ENCODE measurements at places on chromosomes 3 and 15. TPM values are rescaled to one million over a fixed set of nuclear protein-coding genes. Genes with fewer than 3 reads are reported as not detected.

The CSNK1G1 gene
- 68.3 TPM for total RNA-seq

The CFAP44 gene
- 4.2 TPM for total RNA-seq

The RTP3 gene
- not detected for total RNA-seq

The C3orf22 gene
- not detected for total RNA-seq

The GNAT1 gene
- total RNA-seq, result not detected

The NR1D2 gene
- 41.5 TPM for total RNA-seq

The FGF12 gene
- 187 TPM for total RNA-seq

The ASTE1 gene
- 11.9 TPM for total RNA-seq

The IVD gene
- total RNA-seq, result 22.1 TPM

The PDIA5 gene
- 3.1 TPM for total RNA-seq

Measured in occipital lobe (tissue), 3 donors.